Effector memory CD4-positive, alpha-beta T cell (primary cell): ENCODE measurements at places on chromosomes 6 and 20.

- DNase-seq, result no peak
Measured at GRCh38 chr6:87588756-87589407, 905 bp downstream of the RARS2 start.

DNA sequence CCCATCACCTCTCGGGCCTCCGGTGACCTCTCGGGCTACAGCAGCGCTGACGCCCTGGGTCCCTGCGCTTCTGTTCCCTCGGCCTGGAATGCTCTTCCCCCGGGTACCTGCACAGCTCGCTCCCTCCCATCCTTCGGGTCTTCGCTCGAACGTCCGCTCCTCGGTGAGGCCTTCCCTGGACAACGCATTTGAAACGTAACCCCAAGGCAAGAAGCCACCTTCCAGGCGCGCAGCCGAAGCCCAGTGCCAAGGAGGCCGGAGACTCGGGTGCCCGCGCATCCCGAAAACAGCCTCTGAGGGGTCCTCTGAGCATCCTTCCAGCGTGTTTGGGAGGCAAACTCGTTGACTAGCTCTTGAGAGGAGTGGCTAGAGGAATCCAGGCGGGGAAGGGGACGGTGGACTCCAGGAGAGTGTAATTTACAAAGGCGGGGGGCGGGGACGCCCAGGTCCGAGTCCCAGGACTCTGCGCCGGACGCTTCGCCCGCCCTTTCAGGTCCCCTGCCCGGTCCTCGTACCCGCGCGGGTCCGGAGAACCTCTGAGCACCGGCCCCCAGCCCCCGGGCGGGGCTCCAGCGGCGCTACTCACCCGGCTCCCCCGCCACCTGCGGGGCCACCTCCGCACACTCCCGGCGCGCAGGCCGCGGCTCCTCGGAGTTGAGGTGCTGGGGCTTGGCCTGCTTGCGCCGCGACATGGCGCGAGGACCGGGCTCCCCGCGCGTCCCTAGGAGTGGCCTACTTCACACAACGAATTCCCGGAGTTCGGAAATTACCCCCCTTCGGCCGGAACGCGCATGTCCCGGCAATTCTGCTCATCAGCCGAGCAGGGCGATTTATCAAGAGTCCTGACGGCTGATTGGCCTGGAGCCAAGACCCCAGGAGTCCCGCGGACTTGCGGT lies 86.8 kb downstream of the ZFP64 start:
- DNase-seq, result no peak

DNA sequence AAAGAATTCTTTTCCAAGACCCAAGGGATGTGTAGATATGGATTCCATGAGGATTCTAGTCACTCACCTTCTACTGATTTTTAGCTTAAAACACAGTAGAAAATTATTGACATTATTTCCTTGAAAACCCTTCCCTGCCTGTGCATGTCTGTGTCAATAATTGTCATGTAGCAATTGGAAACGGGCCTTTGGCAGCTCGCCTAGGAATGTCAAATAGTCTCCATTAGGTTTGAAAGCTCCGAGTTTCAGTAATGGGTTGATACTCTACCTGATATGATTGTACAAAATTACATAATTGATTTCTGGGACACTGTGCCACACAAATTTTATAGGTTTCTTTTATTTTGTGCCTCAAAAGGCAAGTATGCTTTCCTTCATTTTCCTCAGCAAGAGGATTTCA lies 515.2 kb upstream of the ARID1B start:
- DNase-seq, result no peak

GRCh38 chr6:10363911-10364310 lies 51.0 kb downstream of the TFAP2A start:
- DNase-seq, result no peak

- no peak for DNase-seq
Measured at GRCh38 chr6:155454008-155454407, 1.6 kb downstream of the NOX3 start.

DNA sequence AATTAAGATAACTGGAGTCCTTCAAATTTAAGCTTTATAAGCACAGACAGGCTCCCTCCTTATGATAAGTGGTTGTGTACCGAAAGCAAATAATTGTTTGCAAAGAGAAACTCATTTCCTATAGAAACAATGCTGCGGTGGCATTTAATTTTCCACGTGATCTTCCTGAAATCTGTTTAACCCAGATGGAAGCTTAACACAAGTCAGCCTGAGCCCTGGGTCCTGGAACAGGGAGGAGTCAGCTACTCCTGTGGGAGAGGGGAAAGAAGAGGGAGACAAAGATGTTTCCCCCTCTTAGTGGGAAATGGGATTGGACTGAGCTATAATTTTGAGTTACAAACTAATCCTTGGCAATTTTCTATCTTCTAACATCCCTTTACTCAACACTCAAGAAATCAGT lies 136.5 kb downstream of the ELOVL4 start:
- no peak for DNase-seq

DNA sequence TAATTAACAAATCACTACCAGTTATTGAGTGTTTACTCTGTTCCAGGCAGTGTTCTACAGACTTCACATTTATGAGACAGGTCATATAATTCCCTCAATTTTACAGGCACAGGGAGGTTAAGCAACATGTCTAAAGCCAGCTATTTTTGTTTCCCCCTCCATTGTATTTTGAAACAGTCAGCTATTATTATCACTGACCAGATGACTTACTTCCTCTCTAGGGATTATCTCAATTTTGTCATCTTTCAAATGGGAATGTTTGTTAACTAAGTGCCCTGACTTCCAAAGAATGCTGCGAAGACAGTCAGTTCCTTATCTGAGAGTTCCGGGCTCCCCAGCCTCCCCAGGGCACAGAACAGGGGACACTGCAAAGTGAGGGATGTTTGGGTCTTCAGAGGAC lies 5.6 kb upstream of the CNPY3 start:
- DNase-seq, result no peak

DNA sequence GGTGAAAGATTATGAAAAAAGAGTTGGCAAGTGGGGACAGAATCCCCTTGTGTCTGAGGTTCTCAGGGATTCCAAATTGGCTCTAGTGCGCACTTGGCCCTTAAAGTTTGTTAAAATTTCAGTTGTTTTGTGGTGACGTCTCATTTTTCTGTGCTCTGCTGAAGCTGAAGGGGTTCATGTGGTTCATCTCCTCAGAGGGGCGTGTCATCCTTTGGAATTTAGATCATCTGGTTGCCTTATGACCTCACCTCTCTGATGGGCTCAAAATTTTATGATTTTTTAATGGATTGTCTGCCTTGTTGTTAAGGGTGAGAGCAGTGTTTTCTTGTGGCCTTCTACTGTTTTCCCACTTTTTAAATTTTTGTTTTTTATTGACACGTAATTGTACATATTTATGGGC lies 20.3 kb downstream of the CYB5R4 start:
- no peak for DNase-seq

GRCh38 chr6:55825402-55826051 lies 49.9 kb downstream of the BMP5 start:
- no peak for DNase-seq

DNA sequence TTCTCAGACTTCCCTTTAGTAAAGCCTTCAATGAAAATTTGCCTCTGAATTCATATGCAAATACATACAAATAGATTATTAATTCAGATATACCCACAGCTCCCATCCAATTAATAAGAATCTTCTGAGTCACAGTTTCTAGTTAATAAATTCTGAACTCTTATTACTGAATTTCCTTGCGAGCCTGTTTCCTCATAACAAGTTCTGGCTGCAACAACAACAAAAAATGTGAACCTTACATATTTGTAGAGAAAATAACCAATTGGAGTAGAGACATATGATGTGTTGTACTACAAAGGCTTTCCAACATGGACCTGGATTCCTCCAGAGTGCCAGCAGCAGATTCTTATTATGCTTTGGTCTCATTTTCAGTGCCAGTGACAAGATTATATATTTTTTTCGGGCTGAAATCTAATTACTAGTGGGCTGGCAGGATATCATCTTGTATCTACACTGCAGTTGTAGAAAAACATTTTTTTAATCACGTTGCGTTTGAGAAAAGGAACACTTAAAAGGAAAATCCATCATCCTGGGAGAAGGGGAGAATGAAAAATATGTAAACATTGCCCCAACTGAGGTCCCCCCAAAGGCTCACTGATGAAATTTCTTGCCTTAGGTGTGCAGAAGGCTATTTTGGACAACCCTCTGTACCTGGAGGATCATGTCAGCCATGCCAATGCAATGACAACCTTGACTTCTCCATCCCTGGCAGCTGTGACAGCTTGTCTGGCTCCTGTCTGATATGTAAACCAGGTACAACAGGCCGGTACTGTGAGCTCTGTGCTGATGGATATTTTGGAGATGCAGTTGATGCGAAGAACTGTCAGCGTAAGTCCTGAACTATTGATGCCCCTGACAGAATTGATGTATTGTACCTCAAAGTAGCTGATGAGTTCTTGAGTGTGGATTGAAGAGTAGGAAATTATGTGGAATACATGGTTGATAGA lies 404.6 kb downstream of the LAMA2 start:
- no peak for DNase-seq

DNA sequence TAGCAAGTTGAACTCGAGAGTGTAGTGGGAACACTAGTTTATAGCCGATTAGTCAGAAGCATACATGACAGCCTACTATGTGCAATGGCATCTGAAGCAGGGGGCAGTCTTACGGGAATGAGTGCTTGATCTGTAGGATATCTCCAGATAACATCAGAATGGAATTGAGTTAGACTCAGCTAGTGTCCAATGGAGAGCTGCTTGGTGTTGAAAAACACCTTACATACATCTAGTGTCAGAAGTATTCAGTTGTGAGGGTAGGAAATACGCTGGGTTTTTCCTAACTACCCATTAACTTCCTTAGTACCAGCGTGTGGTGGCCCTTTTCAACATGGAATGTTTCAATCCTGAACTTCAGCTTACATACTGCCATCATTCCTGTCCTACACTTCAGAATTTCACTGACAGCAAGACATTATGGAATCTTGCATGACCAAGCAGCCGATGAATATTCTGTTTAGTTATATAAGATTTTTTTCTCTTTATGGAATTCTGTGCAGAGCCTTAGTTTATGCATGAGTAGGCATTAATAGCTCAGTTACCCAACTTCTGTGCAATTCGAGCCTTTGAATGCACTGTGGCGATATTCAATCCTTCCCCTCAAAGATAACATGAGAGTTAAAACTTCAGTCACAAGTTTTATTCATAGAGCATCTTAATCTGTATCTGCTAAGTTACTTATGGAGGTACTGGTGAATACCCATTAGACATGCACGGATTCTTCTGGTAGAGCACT lies 218.6 kb upstream of the MOCS1 start:
- DNase-seq, result no peak

- no peak for DNase-seq
Measured at GRCh38 chr20:61580958-61581824, 329.1 kb downstream of the CDH4 start.
